ENCODE measurements at places on chromosomes 4 and X.

DNA sequence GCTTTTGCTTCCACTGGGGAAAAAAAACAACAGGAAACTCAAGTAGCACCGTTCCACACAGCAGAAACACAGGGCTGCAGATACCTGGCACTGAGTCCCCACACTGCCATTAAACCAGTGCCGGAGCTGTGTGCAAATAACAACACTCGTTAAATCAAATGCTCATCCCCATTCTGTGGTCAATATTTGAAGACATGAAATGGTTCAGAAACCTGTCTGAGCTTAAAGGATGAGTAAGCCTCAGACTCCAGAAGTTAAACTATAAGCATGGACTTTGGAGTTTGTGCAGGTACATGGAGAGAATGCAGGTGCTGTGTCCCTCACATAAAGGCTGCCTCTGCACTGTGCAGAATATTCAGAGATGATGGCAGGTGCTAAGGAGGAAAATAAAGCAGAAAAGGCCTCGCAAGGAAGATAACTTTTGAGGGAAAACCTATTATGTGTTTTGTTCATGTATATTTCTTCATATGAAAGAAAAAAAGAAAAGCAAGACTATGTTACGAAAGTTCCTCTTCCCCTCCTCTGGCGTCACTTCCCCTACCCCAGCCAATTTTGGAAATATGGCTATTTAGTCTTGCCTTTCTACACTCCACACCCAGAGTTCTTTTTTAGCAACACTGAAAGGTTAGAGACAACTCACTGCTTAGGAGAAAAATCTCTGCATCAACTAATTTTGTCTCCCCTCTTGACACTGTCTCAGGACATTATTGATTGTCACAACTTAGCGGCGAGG is 4.6 kb downstream of the MPP1 start:
- DNase-seq = no peak

- no peak for DNase-seq
These were observed 525 bp upstream of the CISD2 start for GRCh38 chr4:102868153-102868780.

GRCh38 chr4:118367361-118367760 is 14.6 kb upstream of the PRSS12 start:
- no peak for DNase-seq

- peak; percentile 31 for DNase-seq
These were observed 60.5 kb upstream of the ADAMTS3 start for GRCh38 chr4:72629540-72629939.

GRCh38 chrX:7570432-7571029 is 272.4 kb upstream of the VCX start:
- no peak for DNase-seq

DNA sequence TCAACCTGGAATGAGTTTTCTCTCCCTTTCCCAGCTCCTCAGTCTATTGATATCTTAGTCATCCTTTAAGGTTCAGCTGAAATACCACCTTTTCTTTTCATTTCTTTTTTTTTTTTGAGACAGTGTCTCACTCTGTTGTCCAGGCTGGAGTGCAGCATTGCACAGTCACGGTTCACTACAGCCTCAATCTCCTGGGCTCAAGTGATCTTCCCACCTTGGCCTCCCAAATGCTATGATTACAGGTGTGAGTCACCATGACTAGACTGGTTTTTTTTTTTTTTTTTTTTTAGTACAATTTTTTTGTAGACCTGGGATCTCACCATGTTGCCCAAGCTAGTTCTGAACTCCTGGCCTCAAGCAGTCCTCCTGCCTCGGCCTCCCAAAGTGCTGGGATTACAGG is 28.9 kb downstream of the AFF1 start:
- no peak for DNase-seq

GRCh38 chrX:132088864-132089263 is 39.0 kb downstream of the FRMD7 start:
- no peak for DNase-seq

DNA sequence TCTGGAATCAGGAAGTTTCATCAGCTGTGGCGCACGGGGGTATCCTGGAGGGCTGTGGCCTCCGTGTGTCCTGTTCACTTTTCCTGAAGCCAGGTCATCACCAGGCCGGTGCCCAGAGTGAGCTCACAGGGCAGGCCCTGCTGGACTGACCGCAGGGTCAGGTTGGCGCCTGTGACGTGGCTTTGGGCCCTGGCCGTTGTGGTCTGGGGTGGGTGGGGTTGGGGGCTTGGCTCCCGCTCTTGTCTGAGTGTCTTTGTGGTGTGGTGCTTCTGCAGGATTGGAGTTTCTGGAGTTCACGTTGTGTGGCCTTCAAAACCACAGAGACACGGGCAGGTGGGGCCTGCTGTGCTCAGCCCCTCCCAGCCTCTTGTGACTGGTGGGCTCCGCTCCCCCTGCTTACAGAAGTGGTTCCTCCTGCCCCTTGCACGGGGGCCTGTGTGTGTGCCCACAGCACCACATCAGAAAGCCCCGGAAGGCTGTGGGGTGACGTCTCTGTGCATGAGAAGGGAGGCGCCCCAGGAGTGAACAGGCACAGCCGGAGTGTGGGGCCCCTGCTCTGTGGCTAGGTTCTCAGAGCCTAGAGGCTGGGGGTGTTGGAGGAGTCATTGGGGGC is 9.5 kb downstream of the RGS12 start:
- DNase-seq = no peak

GRCh38 chr4:97394653-97395052 is 748.6 kb downstream of the STPG2 start:
- DNase-seq = no peak

- DNase-seq = no peak
These were observed 1.5 kb upstream of the ASMTL start for GRCh38 chrX:1453951-1454785.

All from HS-27A (cell line).